ENCODE measurements at places on chromosomes 2 and 18.

DNA sequence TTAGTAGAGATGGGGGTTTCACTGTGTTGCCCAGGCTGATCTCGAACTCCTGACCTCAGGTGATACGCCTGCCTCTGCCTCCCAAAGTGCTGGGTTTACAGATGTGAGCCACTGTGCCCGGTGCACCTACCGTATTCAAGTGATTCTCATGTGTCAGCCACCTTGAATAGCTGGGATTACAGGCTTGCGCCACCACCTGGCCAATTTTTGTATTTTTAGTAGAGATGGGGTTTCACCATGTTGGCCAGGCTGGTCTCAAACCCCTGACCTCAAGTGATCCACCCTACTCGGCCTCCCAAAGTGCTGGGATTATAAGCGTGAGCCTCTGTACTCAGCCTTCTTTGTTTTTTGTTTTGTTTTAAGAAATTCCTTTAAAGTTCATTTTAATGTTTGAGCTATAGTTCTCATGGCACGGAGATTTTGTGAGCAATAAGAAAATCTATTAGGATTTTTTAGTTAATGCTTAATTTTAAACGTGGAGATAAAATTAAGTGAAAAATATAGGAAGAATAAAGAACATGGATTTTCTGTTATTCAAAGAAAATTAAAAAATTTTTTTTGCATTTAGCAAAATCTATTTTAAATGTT is 242.6 kb downstream of the PHLPP1 start:
- peak; percentile 32 for DNase-seq

GRCh38 chr2:181910028-181910831 is 18.7 kb downstream of the ITPRID2 start:
- no peak for DNase-seq

- no peak for DNase-seq
Observed at GRCh38 chr18:7272311-7273049, 41.6 kb downstream of the LRRC30 start.

DNA sequence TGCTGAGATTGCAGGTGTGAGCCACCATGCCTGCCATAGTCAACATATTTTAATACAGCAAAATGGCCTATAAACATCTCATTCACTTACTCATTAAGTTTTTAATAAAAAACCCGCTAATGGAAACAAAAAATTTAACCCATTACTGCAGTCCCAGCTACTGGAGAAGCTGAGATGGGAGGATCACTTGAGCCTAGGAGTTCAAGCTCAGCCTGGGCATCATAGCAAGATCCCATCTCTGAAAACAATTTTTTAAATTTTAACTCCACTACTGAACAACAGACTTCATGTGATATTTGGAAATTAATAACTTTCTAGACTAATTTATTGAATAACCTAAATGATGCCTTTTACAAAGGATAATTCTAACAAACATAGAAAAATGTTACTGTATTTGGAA is 5.4 kb downstream of the PPP4R3B start:
- DNase-seq = no peak

DNA sequence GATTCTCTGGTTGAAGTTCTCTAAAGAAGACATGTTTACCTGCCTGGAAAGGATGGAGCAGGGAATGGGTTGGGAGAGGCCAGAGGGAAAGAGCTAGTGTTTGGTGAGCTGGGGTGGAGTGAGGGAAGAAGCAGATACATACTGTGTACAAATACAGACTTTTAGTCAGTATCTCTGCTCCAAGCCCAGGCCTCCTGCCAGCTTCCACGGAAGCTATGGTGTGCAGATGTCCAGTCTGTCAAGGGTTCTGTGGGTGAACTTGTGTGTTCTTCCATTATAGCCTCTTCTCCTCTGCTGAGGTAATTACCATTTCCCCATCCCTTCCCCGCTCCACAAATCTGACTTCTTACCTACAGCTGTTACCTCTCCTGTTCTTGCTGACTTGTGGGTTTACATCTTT is 208.6 kb downstream of the HRH4 start:
- no peak for DNase-seq

DNA sequence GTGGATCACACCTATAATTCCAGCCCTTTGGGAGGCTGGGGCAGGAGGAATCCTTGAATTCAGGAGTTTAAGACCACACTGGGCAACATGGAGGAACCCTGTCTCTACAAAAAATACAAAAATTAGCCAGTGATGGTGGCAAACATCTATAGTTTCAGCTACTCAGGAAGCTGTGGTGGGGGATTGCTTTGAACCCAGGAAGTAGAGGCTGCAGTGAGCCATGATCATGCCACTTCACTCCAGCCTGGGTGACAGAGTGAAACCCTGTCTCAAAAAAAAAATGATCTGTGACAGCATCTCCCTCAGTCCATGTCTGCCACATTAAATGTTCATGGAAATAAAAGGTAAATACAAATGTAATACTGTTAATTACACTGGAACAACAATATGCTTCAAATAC is 121.4 kb upstream of the COL5A2 start:
- DNase-seq = no peak

- DNase-seq = no peak
Observed at GRCh38 chr2:132621131-132621875, 48.7 kb downstream of the LYPD1 start.

- DNase-seq = no peak
Observed at GRCh38 chr2:157258520-157259326, 1.2 kb downstream of the GALNT5 start.

DNA sequence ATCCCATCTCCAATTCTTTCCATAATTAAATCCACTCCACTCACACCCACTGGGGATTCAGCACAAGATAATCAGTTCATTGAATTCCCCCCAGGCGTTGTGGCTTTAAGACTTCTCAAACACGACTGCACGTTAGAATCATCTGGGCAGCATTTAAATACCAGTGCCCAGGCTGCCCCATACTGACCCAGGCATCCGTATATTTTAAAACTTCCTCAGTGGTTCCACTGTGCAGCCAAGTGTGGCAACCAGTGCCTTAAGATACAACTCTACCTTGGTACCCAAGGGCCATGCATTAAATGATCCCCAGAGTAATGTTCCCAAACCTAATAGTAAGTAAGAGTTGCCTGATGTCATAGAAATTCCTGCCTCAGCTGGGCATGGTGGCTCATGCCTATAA is 54.3 kb upstream of the BZW1 start:
- no peak for DNase-seq

- DNase-seq = no peak
Observed at GRCh38 chr2:226151157-226151556, 648.5 kb downstream of the IRS1 start.

DNA sequence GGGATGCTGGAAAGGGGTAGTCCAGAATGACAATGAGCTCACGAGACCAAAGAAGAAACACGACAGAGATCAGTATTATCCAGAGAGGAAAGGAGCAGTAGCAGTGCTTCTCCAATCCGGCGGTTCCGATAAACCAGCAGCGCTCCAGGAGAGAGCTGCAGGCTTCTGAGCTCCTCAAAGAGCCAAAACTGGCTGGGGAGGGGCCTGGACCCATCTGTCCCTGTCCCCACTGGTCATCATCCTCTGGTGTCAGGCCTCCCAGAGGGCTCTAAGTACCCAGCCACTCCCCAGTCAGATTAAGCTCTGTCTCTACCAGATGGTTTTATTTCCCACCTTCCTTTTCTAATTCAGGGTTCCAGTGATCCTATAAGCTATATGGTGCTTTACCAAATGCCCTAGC is 23.2 kb downstream of the DNAJC27 start:
- no peak for DNase-seq

GRCh38 chr2:124001696-124002430 is 23.2 kb upstream of the CNTNAP5 start:
- DNase-seq = no peak

DNA sequence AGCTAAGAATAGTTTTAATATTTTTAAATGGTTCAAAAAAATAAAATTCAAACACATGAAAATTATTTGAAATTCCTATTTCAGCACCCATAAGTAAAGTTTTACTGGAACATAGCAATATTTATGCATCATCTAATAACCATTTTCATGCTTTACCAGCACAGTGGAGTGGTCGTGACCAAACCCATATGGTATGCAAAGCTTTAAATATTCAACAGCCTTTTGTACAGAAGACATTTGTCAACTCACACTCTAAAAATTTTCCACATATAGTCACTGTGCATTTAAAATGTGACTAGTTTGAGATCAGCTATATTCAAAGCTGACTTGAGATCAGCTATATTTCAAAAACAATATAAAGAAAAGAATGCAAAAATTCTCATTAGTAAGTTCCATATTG is 46.2 kb downstream of the PUM2 start:
- no peak for DNase-seq

DNA sequence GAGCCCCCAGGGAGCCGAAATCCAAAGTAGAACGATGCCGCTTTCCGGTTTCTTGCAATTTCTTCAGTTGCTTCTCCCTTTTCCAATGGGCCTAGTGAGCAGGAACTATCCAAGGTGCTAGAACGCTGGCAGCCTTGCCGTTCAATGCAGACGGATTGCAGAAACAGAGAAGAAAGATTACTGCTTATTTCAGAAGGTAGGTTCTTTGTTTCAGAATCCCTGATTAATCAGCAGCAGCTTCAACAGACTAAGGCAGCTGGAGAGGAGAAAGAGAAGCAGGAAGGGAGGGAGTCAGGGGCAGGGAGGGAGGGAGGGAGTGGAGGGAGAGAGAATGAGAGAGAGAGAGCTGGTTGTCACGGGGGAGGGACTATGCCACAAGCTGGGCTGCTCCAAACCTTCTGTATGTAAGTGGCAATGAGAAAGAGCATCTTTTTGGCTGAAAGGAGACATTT is 576 bp downstream of the NYAP2 start:
- no peak for DNase-seq

GRCh38 chr2:142127248-142127647 is 3.6 kb downstream of the LRP1B start:
- DNase-seq = no peak

- DNase-seq = no peak
Observed at GRCh38 chr2:158116936-158117335, 15.3 kb downstream of the UPP2 start.

DNA sequence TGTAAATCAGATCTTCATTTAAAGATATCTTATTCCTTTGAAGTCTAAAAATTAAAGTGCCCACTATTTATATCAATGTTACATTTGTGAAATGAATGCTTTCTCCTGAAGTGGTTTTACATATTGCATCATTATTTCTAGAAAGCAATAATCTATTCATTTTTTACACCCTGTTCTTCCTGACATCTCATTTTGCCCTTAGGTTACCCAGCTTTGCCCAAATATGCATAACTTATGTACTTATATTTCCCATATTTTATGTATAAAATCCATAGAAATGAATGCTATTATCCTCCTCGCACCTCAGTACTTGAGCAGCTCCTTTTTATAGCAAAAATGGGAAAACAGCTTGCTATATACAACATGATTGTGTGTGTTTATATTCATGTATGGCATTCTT is 396.5 kb upstream of the DSEL start:
- DNase-seq = no peak

- DNase-seq = no peak
Observed at GRCh38 chr2:162242586-162243280, 512 bp downstream of the FAP start.

- DNase-seq = no peak
Observed at GRCh38 chr2:209661286-209661894, 110.2 kb upstream of the UNC80 start.

- no peak for DNase-seq
Observed at GRCh38 chr2:22991844-22992243, 393.1 kb upstream of the KLHL29 start.

DNA sequence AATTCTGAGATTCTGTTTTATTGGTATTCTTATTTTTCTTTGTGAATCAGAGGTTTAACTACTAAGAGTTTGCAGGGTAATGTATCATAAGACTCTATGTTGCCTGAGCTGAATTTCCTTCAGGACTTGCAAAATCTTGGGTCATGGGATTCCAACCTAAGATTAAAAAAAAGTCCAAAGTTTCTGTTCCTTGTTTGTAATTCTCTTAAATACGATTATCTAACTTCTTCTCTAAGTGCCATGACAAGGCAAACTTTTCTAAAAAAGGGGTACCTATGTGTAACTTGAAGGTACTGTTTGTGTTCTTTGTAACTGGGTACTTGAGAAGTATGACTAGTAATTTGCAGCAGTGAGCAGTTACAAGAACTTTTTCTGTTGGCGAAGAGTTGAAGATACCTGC is 181.3 kb upstream of the ZEB2 start:
- no peak for DNase-seq

GRCh38 chr18:26407736-26408601 is 140.4 kb downstream of the KCTD1 start:
- DNase-seq = no peak

GRCh38 chr18:45274026-45274425 is 341.2 kb upstream of the SLC14A2 start:
- DNase-seq = no peak

DNA sequence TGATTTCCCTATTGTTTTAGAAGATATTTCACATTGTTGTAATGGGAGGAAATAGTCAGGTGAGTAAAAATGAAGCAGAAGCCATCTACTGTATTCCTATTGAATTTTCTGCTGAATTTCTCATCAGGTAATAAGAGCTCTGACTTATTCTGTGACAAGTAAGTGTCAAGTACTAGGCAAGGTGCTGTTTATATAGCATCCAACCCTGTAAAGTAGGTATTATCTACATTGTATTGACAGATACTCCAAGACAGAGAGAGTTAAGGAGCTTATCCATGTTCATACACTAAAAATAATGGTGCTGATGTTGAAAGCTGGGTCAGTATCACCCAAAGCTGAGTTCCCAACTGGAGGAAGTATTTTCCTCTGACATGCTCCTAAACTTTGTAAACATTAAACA is 106.0 kb downstream of the KCNJ3 start:
- no peak for DNase-seq

GRCh38 chr2:237540823-237541222 is 25.6 kb upstream of the PRLH start:
- no peak for DNase-seq

DNA sequence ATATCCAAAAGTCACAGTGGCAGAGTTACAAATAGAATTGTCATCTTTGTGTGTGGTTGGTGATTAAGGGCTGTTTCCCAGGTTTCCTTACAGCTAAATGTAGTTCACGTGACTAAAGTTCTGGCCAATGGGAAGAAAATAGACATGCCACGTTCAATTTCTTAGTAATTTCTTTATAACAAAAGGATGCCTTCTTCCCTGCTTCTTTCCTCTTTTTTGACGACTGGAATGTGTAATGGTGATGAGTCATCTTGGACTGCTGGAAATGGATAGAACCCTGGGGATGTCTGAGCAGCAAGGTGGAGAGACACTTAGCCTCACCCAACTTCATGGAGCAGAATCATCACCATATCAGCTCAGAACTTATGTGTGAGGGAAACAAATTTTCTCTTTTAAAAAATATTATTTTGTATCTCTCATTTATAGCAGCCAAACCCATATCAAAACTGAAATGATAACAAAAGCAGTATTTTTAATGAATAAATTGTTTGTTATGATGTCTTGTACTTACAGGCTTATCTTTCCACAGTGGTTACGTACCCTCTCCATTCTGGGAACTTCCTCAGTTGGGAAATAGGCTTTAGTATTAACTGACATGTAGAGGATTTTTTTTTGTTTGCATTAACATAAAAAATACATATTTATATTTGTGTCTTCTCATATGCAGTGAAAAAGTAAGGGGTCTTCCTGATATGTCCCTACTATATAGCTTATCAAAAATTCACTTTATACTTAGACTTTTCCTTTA is 91.1 kb upstream of the CDH2 start:
- no peak for DNase-seq

Data from stimulated activated CD4-positive, alpha-beta T cell treated with anti-CD3 and anti-CD28 coated beads, Interleukin-1b, Interleukin-23, amount 100 ng/mL, for 24 hours (primary cell).